ENCODE measurements at places on chromosomes 3 and 15.
A peak's percentile ranks its signal among the peaks of the same experiment; 100 is the strongest.

GRCh38 chr3:123642182-123642956 lies 57.5 kb upstream of the HACD2 start:
- peak; percentile 66 for DNase-seq

- DNase-seq = no peak
Measured at GRCh38 chr3:129836381-129837064, 57.0 kb downstream of the TMCC1 start.

DNA sequence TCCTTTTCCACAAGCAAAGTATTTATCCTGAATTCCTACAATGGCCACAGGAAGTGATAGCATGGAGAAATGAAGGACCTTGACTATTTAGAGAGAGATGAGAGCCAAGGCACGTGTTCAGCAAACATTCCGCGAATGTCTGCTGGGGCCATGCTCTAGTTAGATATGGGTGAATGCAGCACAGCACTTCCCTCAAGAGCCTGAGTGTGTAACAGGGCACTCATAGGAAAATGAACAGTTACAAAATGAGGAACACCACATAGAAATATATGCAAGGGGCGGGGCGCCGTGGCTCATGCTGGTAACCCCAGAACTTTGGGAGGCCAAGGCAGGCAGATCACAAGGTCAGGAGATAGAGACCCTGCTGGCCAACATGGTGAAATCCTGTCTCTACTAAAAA lies 406.9 kb downstream of the NR2F2 start:
- DNase-seq = peak; percentile 14

DNA sequence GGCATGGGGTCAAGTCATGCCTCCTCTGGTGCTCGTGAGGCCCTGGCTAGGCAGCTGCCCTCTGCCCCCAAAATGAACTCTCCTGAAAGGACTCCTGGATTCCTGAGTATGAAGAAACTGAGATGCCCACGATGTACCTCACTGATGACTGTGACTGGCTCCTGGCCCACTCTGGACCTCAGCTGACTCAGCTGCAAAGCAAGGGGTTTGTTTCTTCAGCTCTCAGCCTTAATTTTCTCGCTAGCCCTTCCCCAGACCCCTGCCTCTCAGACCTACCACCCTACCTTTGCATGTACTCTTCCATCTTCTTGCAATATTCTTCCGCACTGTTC lies 5.2 kb upstream of the GNAI2 start:
- DNase-seq = peak; percentile 43

GRCh38 chr3:2485027-2485375 lies 386.3 kb downstream of the CNTN4 start:
- no peak for DNase-seq

- no peak for DNase-seq
Measured at GRCh38 chr3:355622-356021, 159.1 kb downstream of the CHL1 start.

- no peak for DNase-seq
Measured at GRCh38 chr3:65078748-65079147, 390.9 kb upstream of the ADAMTS9 start.

DNA sequence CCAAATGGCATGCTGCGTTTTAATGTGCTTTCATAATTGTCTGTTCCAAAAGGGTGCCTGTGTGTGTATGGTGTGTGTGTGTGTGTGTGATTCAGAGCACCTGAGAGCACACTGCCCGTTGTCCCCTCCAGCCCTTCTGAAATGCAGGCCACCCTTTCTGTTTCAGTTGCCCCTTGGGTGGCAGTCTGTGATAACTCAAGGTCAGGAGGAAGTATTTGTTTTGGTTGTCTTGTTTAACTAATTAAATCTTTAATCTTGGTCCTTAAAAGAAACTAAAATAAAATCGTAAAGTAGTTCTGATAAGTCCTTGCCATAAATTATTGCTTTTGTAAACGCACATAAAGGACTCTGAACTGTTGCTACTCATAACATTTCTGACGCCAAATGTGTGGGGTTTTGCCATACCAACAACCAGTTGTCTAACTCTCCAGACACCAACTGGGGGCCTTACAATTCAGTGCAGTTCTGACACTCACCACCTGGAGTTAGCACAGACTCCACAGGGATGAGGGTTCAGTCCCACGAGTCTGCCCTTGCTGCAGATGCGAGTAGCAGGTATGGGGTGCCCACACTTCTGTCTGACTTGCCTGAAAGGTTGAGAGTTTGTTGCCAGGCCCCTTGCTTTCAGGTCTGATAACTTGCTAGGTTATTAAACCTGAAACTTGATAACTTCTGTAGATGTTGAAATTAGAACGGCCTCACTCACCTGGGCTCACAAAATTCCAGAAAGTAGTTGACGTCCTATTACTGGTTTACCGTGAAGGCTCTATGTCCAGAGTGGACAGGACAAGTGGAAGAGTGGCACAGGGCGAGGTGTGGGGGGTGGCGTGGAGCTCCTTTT lies 157.3 kb downstream of the IGF1R start:
- DNase-seq = no peak

DNA sequence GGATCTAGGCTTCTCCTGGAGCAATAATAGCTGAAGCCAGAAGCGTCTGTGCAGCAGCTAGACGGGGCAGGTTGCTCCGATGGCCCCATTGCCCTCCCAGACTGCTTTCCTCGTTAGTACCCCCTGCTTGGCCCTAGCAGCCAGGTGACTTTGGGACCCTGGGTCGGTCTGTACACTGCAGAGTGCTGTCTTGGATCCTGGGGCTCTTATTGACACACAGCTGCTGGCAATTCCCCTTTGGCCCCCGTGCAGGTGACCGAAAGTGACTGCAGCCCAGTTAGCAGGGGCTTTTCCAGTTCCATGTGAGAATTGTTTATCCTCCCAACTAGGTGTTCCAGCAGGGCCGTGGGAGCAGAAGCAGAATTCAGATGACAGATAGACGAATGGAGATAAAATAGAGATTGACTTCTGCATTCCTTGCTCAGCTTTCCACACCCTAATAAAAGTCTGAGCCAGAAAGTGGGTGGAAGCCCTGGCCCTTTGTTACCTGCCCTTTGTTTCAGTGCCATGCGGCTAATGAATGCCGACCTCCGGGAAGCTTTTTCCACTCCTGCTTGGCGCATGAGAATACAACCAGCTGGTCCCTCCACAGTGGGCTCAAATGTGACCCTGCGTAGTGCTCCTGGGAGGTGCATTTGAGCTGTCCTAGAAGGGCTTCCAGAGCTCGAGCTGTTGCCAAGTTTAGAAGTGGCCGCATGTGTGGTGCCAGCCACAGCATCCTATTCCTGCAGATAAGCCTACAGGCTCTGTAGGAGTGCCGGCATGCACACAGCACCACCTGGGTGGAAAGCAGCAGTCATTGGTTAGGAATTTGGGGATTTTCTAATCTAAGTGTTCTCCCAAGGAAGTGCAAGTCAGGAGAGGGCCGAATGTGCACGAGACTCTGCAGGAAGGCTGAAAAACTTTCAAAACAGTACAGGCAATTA lies 94.4 kb downstream of the SLCO3A1 start:
- peak; percentile 54 for DNase-seq

GRCh38 chr15:57310876-57311275 lies 65.4 kb upstream of the CGNL1 start:
- no peak for DNase-seq

GRCh38 chr3:13504161-13504831 lies 24.2 kb downstream of the HDAC11 start:
- DNase-seq = no peak

DNA sequence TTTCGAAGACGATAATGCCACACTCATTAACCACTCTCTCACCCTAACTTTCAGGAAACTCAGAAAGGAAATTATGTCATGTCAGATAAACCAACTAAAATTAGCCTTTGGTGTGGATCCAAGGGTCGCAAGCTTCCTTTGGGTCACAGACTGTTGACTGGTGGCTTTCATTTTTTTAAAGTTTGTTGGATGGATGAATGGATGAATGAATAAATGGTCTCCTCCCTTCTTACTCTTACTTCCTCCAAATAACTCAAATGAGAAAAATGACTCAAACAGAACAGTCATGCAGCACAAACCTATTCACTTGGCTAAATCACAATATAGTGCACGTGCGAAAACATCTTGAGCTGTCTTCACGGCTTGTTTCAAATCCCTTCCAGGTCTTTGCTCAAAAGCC lies 82.9 kb upstream of the HACD2 start:
- no peak for DNase-seq

DNA sequence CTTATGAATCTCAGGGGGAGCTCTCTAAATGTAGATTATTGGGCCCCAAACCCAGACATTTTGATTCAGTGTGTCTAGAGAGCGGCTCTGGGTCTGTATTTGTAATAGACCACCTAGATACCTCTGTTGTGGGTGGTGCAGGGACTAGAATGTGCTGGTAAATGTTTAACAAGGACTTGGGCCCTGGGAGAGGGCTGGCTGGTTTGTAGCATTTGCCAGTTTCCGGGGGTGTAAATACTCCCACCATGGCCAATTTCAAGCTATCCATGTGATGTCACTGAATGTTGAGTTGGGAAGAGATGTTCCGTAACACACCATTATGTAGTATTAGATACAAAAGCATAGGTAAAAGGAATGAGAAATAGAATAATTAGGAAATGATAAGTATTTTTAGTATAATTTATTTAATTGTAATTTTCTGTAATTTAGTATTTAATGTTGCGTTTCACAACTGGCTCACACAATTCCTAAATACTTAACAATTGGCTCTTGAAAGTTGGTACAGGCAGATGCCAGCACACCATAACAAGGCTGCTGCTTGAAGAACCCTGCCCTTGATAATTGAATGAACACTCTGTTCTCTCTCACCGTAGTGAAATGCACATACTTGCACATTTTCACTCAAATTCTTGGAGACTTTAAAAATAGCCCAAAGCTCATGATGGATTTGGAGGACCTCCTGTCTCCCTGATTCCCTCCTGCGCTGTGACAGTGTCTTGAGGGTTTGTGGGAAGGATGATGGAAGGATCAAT lies 359.2 kb upstream of the PROK2 start:
- DNase-seq = no peak

- DNase-seq = no peak
Measured at GRCh38 chr3:19165654-19166053, 17.3 kb downstream of the KCNH8 start.

GRCh38 chr3:161316006-161316689 lies 55.2 kb downstream of the SPTSSB start:
- DNase-seq = no peak

GRCh38 chr3:23202921-23203707 lies at the start of gene UBE2E2:
Gene UBE2E2 (plus strand): TSS chr3:23203327.
- DNase-seq = peak; percentile 65

GRCh38 chr3:141102372-141102771 lies 51.2 kb downstream of the SPSB4 start:
- DNase-seq = no peak

DNA sequence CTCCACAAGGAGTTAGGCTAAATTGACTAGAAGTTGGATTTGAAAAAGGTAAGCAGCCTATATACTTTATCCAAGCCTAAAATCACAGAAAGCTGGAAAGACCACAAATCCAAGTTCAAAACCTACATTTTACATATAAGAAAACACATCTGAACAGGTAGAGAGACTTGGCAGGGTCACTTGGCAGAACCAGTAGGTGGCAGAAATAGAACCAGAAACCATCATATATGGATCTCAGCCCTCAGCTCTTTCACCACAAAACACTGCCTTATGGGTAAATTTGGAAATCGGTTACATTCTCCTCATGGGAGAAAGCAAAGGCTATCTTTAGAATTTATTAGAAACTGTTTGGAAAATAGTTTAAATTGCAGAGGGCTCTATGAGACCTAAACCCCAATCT lies 44.2 kb downstream of the MKRN2 start:
- no peak for DNase-seq

DNA sequence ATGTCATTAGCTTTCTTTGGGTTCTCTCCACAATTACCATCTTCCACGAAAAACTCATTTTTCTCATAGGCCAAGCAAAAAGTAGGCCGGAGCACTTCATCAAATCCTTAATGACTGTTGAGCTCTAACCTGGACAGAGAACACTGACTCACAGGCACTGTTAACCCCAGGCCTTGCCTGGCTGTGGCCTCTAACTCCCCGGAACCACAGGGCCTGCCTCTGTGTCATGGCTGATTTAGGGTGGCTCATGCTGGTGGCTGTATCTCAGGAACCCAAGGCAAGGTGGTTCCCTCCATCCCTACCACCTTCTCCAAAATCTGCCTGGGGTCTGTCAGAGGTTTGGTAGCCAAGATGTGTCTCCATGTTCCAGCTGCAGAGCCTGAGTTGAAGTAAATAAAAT lies 3.6 kb downstream of the CRTAP start:
- no peak for DNase-seq

DNA sequence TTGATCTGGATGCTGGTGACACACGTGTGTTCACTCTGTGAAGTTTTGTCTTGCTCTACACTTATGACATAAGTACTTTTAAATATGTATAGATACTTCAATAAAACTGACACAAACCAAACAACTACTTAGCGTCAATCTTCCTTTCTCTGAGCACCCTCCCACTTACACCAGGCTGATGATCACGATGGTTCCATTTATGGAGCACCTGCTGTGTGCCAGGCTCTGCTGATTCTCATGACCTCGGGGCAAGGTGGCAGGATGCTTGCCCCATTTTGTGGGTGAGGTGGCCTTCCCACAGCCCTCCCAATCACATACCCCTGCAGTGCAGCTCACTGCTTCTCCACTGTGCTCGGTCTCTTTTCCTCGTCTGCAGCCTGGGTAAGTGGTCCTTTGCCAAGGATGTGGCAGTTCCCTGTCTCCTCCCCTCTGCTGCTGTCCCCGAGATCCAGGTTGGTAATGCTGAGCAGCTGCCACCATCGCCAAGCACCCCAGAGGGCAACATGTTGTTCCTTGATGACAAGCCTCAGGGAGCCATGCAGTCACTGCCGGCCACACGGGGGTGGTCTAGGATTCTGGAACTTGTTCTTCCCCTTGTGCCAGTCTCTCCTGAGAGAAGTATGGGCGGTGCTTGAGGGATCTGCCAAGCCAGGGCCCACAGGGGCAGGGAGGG lies 20.6 kb upstream of the ADCY5 start:
- DNase-seq = no peak

GRCh38 chr3:32551496-32551895 lies 19.2 kb downstream of the DYNC1LI1 start:
- no peak for DNase-seq

DNA sequence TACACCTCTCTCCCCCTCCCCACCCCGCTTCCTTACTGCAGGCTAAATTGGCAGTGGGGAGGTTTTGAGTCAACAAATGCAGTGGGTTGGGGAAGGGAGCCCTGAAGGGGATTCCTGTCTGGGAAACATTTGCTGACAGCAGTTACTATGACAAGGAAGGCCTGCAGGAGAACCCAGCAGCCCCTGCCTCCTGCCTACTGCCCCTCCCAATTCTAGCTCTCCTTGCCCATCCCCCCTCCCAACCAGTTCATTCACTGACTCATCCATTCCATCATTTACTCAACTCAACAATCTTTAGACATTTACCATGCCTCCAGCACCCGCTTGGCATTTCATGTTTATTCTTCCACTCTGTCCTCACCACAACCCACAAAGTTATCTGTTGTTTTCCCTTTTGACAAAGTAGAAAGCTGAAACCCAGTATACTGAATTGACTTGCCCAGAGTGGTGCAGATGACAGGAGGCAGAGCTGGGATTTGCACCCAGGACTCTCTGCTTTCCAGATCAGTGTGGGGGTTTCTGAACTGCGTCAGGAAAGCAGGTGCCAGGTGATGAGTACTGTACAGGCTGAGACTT lies 75.0 kb downstream of the MAGEF1 start:
- peak; percentile 37 for DNase-seq

DNA sequence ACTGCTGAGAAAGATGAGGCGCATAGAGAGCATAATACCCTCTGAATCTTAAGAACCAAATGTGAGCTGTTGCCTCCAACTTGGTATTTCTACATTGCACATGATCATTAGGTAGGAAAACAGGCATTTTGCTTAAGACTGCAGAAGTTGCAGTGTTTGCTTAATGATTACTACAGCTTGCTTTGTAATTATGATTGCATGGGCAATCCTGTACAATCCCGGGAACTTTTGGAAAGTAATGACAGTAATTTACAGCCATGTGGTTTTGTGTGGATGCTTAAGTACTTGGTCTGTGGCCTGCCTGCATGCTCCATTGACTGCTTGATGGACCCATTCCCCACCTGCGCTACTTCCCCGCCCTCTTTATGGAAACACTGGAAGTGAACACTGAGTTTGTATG lies 301.1 kb downstream of the DIPK2A start:
- DNase-seq = no peak
